MCF 10A (cell line): ENCODE measurements at places on chromosomes 7 and 10. TPM values are rescaled to one million over a fixed set of nuclear protein-coding genes. Genes with fewer than 3 reads are reported as not detected.

Gene TWNK
- 19.1 and 27.9 TPM in 2 replicates for total RNA-seq

Gene ZNF488
- total RNA-seq = 0.12 TPM in 2 replicates

Gene SPDYE9
- total RNA-seq = not detected in 2 replicates

Gene KCP
- total RNA-seq = 0.42 and 0.68 TPM in 2 replicates

Gene PCLO
- total RNA-seq = 2.0 and 2.3 TPM in 2 replicates

Gene MARVELD1
- total RNA-seq = 51.0 and 54.9 TPM in 2 replicates

Gene NPM3
- 120 and 163 TPM in 2 replicates for total RNA-seq

Gene AS3MT
- 0.25 and 0.26 TPM in 2 replicates for total RNA-seq

Gene AEBP1
- not detected in 2 replicates for total RNA-seq

Gene MLXIPL
- total RNA-seq = 1.5 TPM in 1 of 2 replicates, not detected in the other

Gene KCND2
- total RNA-seq = not detected in 2 replicates

Gene IFIT3
- 1.4 and 3.6 TPM in 2 replicates for total RNA-seq

Gene CC2D2B
- not detected in 2 replicates for total RNA-seq

Gene PKD1L1
- 0.25 TPM in 1 of 2 replicates, not detected in the other for total RNA-seq

Gene OR2A1
- total RNA-seq = not detected in 2 replicates

Gene OR6V1
- not detected in 2 replicates for total RNA-seq

Gene CDNF
- 1.9 and 2.9 TPM in 2 replicates for total RNA-seq

Gene NPY
- total RNA-seq = not detected in 2 replicates

Gene TMEM273
- not detected in 2 replicates for total RNA-seq

Gene PLAU
- 17.3 and 30.6 TPM in 2 replicates for total RNA-seq

Gene PTPN12
- 104 and 105 TPM in 2 replicates for total RNA-seq

Gene COMMD3
- 69.4 and 73.4 TPM in 2 replicates for total RNA-seq

Gene AKR1C4
- total RNA-seq = not detected in 2 replicates

Gene TAS2R5
- 3.7 and 4.7 TPM in 2 replicates for total RNA-seq

Gene DRGX
- total RNA-seq = not detected in 2 replicates

Gene FXYD4
- total RNA-seq = not detected in 2 replicates

Gene BHLHA15
- total RNA-seq = 3.2 and 6.0 TPM in 2 replicates

Gene CACNB2
- total RNA-seq = 2.7 and 3.3 TPM in 2 replicates

Gene CRYGN
- not detected in 2 replicates for total RNA-seq

Gene DPP6
- total RNA-seq = not detected in 2 replicates

Gene DENND2A
- 0.26 TPM in 1 of 2 replicates, not detected in the other for total RNA-seq

Gene IPMK
- 5.2 TPM in 2 replicates for total RNA-seq

Gene FAM237B
- not detected in 2 replicates for total RNA-seq

Gene CLIP2
- total RNA-seq = 13.7 and 14.2 TPM in 2 replicates

Gene C10orf105
- not detected in 2 replicates for total RNA-seq

Gene MSMB
- not detected in 2 replicates for total RNA-seq

Gene CYP3A4
- total RNA-seq = not detected in 2 replicates

Gene TUBAL3
- total RNA-seq = 0.22 and 0.44 TPM in 2 replicates

Gene FEZF1
- not detected in 2 replicates for total RNA-seq
